Activated CD8-positive, alpha-beta memory T cell treated with anti-CD3 and anti-CD28 coated beads, Interleukin-2, amount 50 U/mL, for 48 hours (primary cell): ENCODE measurements at places on chromosomes 16 and 17.
A peak's percentile ranks its signal among the peaks of the same experiment; 100 is the strongest.

GRCh38 chr17:44130693-44131349 lies 7.4 kb upstream of the HDAC5 start:
- no peak for DNase-seq

GRCh38 chr16:4415538-4416199 lies 727 bp downstream of the CORO7 start:
- DNase-seq = peak; percentile 80

- no peak for DNase-seq
Observed at GRCh38 chr17:73201215-73202069, 8.6 kb downstream of the COG1 start.

GRCh38 chr17:35129973-35130351 lies 8.5 kb downstream of the FNDC8 start:
- DNase-seq = no peak

- DNase-seq = no peak
Observed at GRCh38 chr16:66740010-66740409, 11.4 kb downstream of the DYNC1LI2 start.

- peak; percentile 83 for DNase-seq
Observed at GRCh38 chr17:59105852-59106462, 723 bp downstream of the TRIM37 start.

DNA sequence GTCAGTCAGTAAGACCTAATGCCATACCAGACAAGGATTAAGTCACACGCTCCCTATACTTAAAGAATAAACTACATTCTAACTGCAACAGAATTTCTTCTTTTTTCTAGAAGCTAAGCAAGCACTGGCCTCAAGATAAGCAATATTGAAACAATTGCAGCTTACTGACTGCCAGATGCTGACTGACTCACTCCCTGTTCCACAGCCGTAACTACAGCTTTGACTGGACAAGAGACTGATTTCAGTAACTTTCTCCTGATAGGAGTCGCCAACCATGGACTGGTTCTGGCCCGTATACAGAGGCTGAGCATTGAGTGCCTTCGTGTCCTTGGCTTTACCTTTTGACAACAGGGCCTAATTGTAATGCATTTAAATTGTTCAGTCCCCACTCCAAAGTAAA lies 67.9 kb downstream of the TRIM37 start:
- DNase-seq = peak; percentile 54
